ENCODE measurements at places on chromosomes 2 and 18. TPM values are rescaled to one million over a fixed set of nuclear protein-coding genes. Genes with fewer than 3 reads are reported as not detected.

GRCh38 chr18:8912348-8913326, 189.9 kb upstream of the NDUFV2 start:
- ATAC-seq, result peak; percentile 36

GRCh38 chr2:223894968-223895367, 50.2 kb downstream of the WDFY1 start:
- ATAC-seq, result no peak

DNA sequence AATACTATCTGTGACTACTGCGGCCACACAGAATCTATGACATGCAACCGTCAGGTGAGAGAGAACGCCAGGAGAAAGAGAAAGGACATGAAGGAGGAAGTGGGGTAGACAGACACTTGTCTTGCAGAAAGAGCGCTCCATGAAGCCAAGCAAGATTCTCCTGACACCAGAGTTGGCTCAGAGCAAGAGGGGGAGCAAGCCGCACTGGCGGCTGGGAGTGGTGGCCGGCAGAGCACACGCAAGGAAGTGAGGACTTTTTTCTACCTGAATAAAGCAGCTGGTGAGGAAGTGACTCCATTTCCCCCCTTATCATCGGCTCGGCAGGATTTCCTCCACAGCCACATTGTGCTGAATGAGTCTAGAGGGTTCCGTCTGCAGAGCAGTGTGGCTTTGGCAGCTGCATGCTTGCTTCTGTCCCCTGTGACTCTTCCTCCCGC, 181.6 kb downstream of the BCL2 start:
- peak; percentile 65 for ATAC-seq

- no peak for ATAC-seq
Observed at GRCh38 chr2:234343372-234343771, 153.5 kb downstream of the ARL4C start.

GRCh38 chr2:229943770-229944449, 21.6 kb downstream of the FBXO36 start:
- ATAC-seq, result no peak

GRCh38 chr2:174924061-174924693, 81.0 kb downstream of the CHN1 start:
- no peak for ATAC-seq

- no peak for ATAC-seq
Observed at GRCh38 chr2:158719403-158719802, 75.7 kb upstream of the DAPL1 start.

GRCh38 chr2:215811003-215811402, 202.3 kb downstream of the MREG start:
- ATAC-seq, result no peak

- ATAC-seq, result no peak
Observed at GRCh38 chr18:7017013-7017412, 100.6 kb downstream of the LAMA1 start.

DNA sequence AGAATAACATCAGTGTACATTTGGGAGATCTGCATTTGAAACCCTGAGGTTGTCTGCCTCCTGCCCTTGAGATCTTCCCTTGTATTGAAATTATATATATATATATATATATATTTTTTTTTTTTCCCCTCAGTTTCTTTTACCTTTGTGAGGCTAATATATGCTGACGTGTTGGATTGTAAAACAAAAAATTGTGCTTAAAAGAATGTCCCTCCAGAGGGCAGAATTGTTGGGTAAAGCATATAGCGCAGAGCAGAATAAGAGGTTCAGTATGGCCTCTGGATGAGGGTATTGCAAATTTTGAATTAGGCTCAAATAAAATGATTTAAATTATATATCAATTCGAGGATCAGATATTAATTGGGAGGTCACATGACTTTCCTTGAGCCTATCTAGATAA, 12.4 kb downstream of the NABP1 start:
- no peak for ATAC-seq

GRCh38 chr2:102301867-102302362, 9.4 kb upstream of the IL1RL1 start:
- peak; percentile 54 for ATAC-seq

- no peak for ATAC-seq
Observed at GRCh38 chr2:215906458-215906857, 106.9 kb downstream of the MREG start.

DNA sequence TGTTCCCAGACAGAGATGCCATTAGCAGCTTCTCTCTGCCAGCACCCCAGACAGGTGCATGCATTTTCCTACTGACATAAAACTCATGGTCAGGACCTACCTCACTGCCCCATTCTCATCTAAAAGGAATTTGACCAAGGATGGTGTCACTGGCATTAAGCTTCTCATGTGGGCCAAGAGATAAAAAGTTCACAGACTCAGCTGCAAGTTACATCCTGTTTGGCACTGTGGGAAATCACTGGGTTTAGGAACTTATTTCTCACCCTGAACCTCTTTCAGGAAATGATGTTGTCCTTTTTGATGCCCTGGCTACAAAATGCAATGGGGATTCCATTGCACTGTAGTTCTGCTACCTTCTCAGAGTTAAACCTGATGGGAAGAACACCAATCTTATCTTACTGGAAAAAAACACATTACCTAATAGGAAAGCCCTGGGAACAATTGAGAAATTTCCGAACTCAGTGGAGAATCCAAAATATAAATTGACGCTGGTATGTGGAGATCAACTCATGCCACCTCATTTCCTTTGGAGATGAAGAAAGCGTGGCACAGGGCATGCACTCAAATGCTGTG, 252.1 kb upstream of the COPS8 start:
- ATAC-seq, result peak; percentile 72

GRCh38 chr2:33839791-33840190, 240.7 kb upstream of the FAM98A start:
- ATAC-seq, result no peak

GRCh38 chr2:16816016-16816415, 150.4 kb upstream of the CYRIA start:
- no peak for ATAC-seq

- ATAC-seq, result no peak
Observed at GRCh38 chr2:42932271-42933151, 140.1 kb upstream of the HAAO start.

- no peak for ATAC-seq
Observed at GRCh38 chr18:49500201-49500921, 13.3 kb upstream of the C18orf32 start.

The NOSTRIN gene
- total RNA-seq, result 3.6 TPM

The CROCC2 gene
- 0.12 TPM for total RNA-seq

The HOXD8 gene
- 0.88 TPM for total RNA-seq

The SLC9A4 gene
- total RNA-seq, result 0.08 TPM

The COPS7B gene
- 16.8 TPM for total RNA-seq

The CSRNP3 gene
- total RNA-seq, result 1.2 TPM

The LONRF2 gene
- 0.48 TPM for total RNA-seq

The SLC4A3 gene
- 3.0 TPM for total RNA-seq

The EPB41L3 gene
- 16.3 TPM for total RNA-seq

All from esophagus mucosa (tissue), 1 donor.